ENCODE measurements at places on chromosomes 16 and 17. TPM values are rescaled to one million over a fixed set of nuclear protein-coding genes. Genes with fewer than 3 reads are reported as not detected.

- DNase-seq = no peak
Observed at GRCh38 chr17:67080804-67081203, 36.5 kb downstream of the CACNG1 start.

DNA sequence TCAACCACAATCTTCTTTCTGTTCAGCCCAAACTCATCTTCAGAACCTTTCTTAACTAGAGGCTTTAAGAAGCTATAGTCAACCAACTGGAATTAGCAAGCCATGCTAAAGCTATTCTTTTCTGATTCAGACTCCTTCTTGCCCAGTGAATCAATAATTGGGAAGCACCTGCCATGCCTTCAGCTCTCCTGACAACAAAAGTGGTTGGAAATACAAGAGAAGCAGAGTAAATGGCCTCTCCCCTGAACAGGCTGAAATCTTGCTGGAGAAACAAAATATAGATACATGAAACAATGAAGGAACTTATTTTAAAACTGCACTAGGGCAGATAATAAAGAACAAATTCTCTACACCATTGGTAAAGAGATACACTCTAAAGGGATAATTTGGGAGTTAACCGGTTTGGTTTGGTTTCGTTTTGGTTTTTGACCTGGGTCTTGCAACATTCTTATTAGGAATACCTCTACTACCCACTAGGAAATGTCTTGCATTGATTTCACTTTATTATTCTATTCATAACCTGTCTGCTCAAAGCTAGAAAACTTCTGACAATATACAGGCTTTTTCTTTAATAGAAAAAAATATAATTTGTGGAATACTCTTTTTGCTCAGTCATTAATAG is 173.6 kb upstream of the DYNLRB2 start:
- DNase-seq = no peak

DNA sequence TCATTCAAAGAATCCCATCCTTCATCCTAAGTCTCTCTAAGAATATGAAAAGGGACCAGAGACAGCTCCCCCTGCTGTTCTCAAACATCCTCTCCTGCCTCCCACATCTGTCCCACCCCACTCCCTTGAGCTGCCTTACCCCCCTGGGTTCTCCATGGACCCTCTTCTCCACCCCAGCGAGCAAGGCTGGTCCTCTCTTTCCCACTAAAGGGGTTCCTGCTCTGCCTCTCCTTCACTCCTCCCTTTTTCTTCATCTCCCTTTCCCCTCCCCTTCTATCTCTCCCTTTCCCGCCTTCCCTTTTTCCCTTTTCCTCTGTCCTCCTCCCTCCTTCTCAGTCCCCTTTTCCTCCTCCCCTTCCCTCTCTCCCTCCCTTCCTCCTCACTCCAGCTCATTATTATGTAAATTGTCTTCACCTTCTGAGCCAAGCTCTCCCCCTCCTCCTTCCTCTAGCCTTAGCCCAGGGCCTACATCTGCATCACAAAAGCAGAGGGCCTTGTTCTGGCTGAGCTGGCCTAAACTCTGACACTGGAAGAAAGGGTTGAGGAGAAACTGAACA is 90.0 kb downstream of the GNAO1 start:
- DNase-seq = no peak

Gene FZD2
- polyA plus RNA-seq = 49.4 TPM

DNA sequence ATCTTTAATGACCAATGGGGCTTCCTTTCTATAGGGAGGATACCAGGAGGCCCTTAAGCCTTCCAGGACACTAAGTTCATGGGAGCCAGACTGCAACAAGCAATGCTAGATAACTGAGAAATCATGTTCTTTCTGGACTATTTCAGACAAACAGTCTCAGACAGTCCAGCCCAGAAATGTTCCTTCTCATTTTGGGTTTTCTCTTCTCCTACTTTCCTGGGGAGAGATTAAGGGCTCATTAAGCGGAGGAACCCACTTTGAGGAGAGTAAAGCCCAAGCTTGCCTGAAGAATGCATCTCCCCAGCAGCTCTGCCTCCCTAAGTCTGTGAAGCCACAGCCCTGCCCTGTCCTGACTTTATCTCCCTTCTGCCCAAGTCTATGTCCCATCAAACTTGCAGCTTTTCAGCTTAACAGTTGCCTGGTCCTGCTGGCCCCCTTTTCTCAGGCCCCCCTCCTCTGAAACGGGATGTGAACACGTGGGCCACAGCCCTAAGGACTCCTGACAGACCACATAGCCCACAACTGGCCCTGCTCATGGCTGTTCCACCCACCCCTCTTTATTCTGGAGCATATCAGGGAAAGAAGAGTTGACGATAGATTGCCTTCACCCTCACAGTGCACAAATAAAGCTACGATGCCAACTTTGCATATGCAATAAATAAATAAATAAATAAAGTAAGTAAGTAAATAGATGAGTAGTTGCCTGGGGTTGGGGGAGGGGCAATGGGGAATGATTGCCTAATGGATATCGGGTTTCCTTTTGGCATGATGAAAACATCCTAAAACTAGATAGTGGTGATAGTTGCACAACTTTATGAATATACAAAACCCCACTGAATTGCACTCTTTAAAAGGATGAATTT is 111.0 kb downstream of the N4BP1 start:
- DNase-seq = no peak
